ENCODE measurements at places on chromosomes 13 and 19. TPM values are rescaled to one million over a fixed set of nuclear protein-coding genes. Genes with fewer than 3 reads are reported as not detected.

NLRP5 gene
- total RNA-seq: not detected

IGLON5 gene
- total RNA-seq: 0.12 TPM

PBX4 gene
- 8.2 TPM for total RNA-seq

MTUS2 gene
- not detected for total RNA-seq

C2CD4C gene
- total RNA-seq: 0.12 TPM
